ENCODE measurements at places on chromosomes 6 and 20.

DNA sequence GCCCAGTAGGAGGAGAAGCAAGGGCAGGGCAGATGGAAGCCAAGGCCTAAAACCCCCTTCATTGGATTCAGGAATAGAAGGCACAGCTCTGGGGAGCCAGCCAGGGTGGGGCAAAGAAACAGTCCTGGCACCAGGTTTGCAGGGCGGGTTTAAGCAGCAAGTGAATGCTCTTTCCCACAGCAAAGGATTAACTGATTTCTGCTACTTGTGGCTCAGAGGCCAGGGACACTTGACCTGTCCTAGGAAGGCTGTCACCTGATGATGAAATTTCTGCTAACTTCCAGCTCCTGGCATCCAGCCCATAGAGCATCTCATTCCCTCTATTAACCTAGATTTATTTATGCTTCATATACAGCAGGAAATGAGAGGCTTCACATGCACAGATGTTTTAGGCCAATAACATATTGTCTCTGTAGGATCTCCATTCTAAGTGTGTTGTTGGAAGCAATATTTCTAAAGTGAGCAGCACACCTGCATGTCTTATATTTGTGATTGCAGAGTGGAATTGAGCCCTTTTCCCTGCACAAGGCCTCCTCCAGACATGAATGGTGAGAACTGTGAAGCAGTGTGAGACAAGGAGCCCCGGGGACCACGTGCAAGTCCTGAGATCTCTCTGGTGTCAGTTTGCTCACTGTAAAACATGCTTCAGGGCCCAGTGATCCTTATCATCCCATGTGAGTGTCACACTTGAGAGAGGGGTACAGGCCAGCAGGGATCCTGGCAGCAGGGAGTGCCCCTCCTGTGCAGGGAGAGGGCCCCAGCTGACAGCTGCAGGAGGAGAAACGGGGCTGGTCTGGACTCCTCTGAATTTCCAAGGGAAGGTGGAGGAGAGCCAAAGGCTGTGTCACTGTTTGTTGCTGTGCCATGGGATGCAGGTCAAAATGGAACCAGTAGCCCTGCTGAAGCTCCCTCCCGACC is 41.1 kb upstream of the CST5 start:
- DNase-seq, result peak; percentile 30

GRCh38 chr6:81485395-81485794 is 267.1 kb downstream of the TENT5A start:
- DNase-seq, result no peak

DNA sequence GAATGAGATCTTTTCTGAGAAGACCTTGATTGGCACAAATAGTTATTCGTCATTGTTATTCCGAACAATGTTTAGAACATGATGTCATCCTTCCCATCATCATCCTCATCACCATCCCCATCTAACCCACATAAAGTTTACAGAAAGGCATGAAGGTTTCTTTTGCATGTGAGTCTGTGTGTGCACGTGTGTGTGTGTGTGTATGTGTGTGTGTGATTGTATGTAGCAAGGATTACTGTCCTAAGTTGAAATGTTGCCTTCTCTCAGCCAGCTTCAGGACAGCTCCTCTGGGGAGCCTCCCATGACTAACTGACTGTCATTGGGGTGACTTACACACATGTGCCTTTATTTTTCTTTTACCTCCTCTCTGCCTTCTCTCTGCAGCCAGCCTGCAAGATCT is 113.5 kb downstream of the SLC22A3 start:
- peak; percentile 31 for DNase-seq

DNA sequence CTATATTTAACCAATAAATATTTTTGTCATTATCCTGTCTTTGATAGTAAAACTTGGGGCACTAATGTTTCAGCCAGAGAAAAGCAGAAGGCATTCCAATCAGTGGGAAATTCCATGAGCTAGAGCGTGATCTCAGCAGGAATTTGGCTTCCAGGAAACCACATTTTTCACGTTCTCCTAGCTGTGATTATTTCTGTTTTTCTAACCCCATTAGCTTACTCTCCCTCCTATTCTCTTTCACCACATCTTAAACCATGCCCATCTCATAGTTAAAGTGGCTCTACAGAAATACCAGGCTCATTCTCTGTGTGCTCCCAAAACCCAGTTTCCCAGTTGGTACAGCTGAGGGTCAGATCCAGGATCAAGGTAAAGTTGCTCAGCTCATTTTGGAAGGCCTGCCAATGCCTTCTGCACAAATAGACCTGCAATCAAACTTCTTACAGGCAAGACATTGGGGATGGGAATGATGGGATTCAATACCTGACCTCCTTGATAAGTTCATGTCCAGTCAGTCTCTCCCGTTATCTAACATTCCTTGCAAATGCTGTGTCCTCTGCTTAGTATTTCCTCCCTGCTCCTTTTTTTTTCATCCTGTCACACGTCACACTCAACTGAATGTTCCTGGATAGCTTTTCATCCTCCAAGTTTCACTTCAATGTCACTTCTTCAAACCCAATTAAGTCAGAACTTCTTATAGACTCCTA is 33.1 kb upstream of the TMEM30A start:
- DNase-seq, result peak; percentile 86

DNA sequence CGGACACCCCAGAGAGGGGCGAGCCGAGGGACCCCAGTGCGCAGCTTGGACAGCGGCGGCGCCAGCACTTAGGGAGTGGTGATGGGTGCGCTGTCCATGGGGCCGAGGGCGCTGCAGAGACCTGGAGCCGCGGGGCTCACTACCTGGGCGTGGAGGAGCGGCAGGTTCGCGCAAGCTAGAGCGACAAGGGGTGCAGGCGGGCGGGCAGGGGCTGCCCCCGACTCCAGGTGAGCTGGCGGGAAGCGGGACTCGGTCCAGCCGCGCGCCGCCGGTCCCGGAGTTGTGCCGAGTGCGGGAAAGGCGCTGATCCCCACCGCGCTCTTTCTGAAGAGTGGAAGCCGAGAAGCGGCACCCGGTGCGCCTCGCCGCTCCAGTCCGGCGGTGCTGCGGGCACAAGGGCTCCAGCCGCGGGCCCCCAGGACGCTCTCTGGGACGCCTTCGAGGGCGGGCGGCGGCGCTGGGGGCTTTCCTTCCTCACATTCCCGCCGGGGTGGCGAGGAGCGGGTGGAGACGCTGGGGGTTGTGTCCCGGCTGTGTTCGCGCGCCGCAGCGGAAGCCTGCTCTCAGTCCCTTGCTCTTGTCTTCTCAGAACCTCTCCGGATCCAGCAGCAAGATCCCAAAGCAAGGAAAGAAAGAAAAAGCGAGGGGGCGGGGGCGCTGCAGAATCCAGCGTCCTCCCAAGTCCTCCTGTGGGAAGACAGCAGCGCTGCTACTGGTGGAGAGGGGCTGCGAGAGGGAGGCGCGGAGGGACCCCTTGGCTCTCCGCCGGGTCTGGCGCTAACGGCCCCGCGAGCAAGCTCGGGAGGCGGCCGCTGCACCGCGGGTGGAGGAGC is at the start of gene B3GAT2:
Gene B3GAT2 (minus strand): TSS at position 610 of the 833 bp plus-strand sequence. CDS start 631 bp downstream, outside the sequence.
- DNase-seq, result peak; percentile 14

- peak; percentile 45 for DNase-seq
Measured at GRCh38 chr6:127191716-127192115, 73.2 kb downstream of the RSPO3 start.

DNA sequence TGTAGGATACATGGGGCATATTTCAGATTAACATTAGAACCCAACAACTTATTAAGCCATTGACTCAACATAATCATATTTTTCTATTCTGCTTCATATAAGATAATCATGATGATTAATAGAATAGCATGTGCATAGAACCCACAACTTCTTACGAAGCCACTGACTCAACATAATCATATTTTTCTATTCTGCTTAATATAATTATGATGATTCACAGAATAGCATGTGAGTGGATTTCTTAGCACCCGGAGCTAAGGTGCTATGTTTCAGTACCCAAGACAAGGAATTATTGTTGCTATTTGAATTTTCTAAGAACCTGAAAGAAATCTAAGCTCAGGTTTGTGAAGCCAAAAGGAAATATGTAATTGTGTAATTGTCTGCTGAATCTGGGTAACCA is 96.8 kb downstream of the TENT5A start:
- no peak for DNase-seq

DNA sequence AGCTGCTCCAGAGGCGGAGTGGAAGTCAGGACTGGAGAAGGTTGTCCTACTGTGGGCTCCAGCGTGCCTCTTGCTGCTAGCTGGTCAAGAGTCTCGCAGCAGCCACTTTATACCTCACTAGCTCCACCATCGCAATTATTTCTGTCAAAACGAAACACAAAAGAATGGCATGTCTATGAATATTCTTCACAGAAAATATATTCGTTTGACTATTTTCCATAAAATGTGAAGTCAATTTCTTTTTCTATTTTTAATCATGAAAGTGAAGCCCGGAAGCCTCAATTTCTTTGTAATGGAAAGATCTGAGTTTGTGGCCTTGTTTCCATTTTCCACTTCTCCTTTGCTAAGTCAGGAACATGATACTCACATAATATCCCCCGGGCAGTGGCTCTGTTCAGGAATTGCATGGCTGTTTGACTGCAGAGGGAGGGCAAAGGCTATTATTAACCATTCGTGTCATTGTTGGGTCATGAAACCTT is 51.7 kb downstream of the DTD1 start:
- DNase-seq, result no peak

DNA sequence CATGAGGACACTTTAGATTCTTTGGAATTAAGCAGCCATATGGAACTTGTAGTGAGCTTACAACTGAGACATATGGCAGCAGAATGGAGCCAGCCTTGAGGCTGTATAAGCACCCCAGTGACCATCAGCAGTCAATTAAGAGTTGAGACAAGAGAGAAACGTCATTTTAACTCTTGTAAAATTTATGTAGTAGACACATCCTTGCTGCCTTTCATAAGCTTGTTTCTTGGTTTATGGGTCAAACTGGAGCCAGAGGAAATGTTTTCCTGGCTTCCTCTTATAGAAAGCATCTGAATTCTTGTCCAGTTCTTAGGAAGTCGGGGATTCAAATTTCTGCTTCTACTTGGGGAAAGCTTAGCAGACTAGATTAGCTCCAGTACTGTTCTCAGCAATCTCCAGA is 745.1 kb upstream of the MARCKS start:
- no peak for DNase-seq

- DNase-seq, result no peak
Measured at GRCh38 chr6:168730931-168731716, 290.1 kb downstream of the SMOC2 start.

DNA sequence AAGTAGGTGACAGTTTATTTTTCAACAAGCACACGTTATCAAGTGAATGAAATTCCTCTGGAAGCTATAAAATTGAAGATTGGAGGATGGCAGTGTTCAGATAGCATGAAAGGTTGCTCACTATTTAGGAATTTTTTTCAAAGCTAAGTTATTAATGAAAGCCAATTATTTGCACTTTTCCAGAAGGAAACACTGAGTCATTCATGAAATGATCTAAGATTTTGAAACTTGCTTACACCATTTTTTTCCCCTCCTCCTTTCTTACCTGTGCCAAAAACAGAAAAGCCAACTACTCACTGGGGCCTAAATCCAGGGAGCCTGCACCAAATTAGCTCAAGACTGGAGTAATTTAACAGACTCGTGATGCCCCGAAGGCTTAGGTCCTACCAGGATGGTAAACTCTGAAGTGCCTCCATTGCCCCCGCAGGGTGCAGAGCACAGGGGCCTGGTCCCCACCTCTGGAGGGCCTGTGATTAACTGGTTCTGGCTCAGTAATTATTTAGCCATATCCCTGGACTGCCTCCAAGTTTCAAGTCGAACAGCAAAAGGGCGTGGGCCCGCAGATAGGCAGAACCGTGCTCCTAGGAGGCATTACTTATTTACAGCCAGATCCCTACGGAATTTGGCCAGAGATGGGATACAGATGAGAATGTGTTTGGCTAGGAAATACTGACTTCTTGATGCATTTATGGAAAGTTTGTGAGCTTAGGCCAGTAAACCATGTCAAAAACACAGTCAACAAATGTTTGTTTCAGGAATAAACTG is 28.0 kb upstream of the ZNF217 start:
- DNase-seq, result peak; percentile 92

GRCh38 chr6:15309611-15310283 is 63.9 kb downstream of the JARID2 start:
- DNase-seq, result no peak

GRCh38 chr6:105452376-105452775 is 49.5 kb upstream of the PREP start:
- DNase-seq, result no peak

GRCh38 chr6:137919837-137920730 is 53.0 kb downstream of the TNFAIP3 start:
- DNase-seq, result no peak

- DNase-seq, result no peak
Measured at GRCh38 chr6:13678255-13678983, 33.2 kb downstream of the RANBP9 start.

DNA sequence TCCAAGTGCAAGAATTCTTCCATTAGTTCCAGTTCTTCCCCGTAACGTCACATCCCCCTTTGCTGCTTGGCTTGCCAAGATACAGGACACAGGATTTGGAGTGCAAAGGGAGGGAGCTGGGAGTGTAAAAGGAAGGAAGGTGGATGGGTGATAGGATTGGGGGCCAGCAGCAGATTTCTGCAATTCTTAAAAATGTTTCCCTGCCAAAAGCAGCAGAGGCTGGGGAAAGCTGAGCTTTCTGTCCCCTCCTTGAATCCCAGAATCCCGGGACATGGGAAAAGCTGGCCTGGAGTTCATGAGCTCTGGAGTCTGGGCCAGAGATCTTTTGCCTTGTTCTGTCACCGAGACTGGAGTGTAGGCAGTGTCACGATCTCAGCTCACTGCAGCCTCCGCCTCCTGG is 60.0 kb upstream of the EPB41L1 start:
- no peak for DNase-seq

DNA sequence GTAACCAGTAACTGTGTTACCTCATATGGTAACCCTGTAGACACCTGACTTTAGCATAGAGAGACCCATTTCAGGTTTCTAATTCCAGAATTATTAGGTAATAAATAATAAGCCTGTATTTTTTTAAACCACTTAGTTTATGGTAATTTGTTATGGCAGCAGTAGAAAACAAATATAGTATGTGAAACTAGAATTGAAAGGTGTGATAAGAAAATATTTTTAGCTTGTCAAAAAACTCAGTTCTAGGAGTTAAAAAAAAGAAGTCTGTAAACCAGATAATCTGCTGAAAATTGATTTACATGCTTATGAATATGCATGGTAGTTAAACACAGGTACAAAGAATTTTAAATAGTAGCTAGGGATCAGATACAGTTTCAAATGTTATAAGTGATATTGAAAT is 695.0 kb upstream of the GJE1 start:
- no peak for DNase-seq

- DNase-seq, result peak; percentile 41
Measured at GRCh38 chr6:30743099-30744053, 889 bp upstream of the FLOT1 start.

- no peak for DNase-seq
Measured at GRCh38 chr6:125754566-125754965, 5.1 kb downstream of the HEY2 start.

GRCh38 chr6:89413006-89413400 is 930 bp upstream of the RRAGD start:
- DNase-seq, result no peak

All from EL (cell line).